ENCODE measurements at places on chromosomes 1 and 21.
A peak's percentile ranks its signal among the peaks of the same experiment; 100 is the strongest.

GRCh38 chr1:65658122-65658521, 134.6 kb upstream of the PDE4B start:
- no peak for DNase-seq

- DNase-seq: no peak
Measured at GRCh38 chr1:152003846-152004442, 10.3 kb upstream of the S100A10 start.

- peak; percentile 66 for DNase-seq
Measured at GRCh38 chr1:160205242-160206035, at the start of gene PEA15. Gene PEA15, plus strand, starts transcription at chr1:160205384. Its CDS starts 6,161 bp downstream, at chr1:160211545.

GRCh38 chr1:155044812-155045657, 6.1 kb upstream of the ADAM15 start:
- peak; percentile 85 for DNase-seq

GRCh38 chr1:16156848-16157495, 1.1 kb upstream of the EPHA2 start:
- no peak for DNase-seq

GRCh38 chr1:150563340-150564038, 14.3 kb downstream of the ADAMTSL4 start:
- peak; percentile 58 for DNase-seq

DNA sequence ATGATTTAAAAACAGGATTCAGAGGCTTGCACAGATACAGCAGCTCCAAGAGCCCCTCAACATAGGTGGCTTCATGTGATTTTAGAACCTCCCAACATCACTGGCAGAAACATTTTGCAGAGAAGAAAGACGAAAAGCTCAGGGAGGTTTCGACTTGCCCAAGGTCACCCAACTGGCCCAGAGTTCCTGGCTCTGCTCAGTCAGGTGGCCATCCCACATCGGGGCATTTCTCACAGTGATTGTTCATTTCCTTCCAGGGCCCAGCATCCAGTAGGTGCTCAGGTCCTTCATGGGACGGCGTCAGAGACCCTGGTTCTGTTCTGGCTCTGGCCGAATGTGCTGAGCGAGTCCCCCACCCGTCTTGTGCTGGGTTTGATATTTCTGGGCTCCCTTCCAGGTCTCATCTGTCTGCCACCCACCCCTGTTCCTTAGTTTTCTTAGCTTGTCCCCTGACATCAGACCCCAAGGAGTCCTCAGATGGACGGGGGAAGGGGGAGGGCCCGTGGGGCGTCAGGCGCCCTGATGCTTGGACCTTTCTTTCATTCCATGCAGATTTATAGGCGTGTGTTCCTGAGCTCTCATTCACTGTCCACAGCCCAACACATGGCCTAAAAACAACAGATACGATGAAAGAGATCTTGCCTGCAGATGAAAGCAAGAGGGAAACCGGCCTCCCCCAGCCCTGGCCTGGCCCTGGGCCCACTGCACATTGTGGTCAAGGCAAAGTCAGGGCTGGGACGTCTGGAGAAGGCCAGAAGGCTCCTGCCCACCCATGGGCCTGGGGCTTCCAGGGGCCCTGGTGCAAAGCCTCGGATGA, 123.1 kb upstream of the ZBTB40 start:
- no peak for DNase-seq

DNA sequence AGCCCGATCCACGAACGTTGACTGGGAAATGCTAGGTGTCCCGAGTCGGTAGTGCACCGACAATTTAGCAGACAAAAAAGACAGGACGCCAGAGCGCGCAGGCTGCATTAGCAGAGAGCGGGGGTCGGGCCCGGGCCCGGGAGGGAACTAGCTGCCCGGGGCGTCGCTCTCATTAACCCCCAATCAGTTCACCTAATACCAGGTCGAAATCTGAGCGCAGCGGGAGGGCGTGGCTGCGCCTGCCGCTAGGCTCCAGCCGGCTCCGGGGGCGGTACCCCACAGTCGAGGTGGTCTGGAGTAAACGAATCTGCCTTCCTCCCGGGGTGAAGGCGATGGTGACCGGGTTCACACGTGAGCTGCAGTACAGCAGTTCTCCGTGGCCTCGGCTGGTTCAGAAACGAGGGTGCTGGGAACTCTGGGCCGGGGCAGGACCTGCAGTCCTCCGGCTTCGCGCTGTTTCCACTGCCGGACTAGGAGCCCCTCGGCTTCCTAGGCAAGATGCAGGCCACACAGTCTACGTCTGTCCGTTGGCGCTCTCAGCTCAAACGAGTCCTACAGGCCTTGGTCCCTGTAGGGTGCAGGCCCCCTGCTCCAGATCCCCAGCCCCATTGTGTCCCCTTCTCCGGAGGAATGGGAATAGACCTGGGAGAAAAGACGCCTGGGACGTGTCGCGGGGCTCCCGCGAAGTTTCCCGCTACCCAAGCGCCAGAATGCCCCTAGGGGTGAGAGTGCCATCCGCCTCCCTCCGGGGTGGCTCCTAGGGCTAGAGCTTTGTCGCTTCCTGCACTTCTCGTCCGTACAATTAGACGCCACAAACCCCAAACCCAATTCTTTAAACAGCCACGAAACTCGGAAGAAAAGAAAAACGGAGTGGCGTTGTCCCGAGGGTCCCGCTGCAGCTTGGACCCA, 2.0 kb downstream of the GFI1 start:
- DNase-seq: peak; percentile 27

- no peak for DNase-seq
Measured at GRCh38 chr1:19349999-19350398, 37.9 kb downstream of the SLC66A1 start.

DNA sequence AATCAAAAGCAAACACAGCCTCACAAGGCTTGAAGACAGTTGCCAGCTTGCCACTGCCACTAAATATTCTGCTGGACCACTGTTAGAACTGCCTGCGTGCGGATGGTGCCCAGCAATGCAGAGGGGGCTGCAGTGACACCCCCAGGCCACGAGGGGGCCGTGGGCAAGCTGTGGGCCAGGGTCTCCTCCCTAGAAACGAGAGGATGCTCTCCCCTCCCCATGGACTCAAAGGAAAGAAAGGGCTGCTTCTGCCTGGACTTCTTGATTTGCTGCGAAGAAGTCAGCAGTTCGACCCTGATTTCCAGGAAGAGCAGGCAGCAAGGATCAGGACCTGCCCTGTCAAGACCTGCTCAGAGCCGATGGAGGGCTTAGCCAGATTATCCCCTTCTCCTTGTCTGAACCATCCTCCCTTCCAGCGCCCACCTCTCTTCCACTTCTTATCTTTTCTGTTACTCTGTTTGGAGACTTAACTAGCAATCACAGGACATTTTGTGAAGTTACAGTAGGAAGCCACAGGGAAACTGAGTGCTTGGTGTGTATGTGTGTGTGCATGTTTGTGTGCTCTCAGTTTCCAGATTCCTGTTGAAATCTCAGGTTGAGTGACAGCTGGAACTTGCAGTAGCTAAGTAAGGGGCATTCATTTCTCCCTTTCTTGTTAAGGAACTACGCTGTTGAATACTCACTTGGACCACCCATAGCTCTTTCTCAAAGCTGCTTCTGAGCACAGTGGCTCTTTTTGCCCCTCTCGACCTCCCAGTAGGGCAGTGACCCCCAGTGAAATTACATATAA, 2.7 kb downstream of the MAN1C1 start:
- DNase-seq: peak; percentile 26

DNA sequence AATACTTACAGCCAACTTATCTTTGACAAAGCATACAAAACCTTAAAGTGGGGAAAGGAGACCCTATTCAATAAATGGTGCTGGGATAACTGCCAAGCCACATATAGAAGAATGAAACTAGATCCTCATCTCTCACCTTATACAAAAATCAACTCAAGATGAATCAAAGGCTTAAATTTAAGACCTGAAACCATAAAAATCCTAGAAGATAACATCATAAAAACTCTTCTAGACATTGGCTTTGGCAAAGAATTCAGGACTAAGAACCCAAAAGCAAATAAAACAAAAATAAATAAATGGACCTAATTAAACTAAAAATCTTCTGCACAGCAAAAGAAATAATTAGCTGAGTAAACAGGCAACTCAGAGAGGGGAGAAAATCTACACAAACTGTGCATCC, 335.6 kb upstream of the PBX1 start:
- DNase-seq: no peak

- no peak for DNase-seq
Measured at GRCh38 chr1:114352797-114353196, 158.2 kb downstream of the TRIM33 start.

- DNase-seq: no peak
Measured at GRCh38 chr1:229709500-229710013, 83.5 kb downstream of the URB2 start.

- peak; percentile 62 for DNase-seq
Measured at GRCh38 chr21:33230545-33231324, 997 bp downstream of the IFNAR2 start.

DNA sequence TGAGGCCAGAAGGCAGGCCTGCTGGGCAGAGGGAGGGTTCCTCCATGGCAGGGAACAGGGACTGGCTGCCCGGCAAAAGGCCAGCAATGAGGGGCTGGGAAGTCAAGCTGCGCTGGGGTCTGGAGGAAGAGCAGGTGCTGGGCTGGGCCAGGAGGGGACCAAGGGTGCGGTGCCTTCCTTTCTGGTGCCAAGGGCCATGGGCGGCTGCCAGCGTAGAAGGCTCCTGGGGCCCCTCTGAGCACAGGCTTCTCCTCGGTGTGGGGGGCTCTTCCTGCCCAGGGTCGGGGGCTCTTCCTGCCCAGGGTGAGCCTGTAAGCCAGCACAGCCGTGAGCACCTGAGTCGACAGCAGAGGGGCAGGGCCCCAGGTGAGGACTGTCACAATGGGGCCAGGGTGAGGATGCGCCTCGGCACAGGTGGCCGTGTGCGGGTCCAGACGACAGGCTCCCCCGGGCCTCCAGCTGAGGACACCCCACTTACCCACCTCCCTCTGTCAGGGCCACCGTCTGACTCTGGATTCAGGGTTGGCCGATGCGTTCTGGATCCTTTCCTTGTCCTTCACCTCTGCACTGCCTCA, 10.7 kb upstream of the DNMT3L start:
- DNase-seq: no peak

GRCh38 chr1:70033266-70033873, 172.0 kb downstream of the LRRC40 start:
- no peak for DNase-seq

DNA sequence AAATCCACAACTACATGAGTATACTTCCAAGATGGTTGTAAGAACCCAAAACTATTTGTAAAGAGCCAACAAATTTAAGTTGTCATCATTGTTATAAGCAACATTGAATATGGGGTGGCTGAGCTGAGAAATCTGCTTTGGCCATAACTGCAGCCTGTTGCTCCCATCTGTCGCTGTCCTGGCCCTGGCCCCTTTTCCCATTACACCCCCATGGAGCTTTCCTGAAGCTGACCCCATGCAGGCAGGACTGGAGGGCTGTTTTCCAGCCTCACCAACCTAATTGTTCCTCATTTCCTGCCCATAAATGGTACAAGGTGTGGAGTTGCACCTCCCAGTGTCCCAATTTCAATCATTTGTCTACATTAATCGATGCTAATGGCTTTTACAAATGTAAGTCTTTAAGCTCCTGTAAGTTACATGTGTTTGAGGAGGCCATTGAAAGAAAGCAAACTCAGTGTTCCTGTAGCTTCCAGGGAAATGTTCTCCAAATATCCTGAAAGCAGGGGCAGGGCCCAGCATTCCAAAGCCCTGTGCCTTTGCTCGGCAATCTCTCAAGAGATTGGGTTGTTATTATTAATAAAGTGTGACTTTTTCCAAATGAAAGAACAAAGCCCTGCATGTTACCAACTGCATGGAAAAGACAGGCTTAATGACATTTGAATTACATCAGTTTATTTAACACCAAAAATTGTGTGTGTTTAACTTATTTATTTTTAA, 545.9 kb downstream of the PLPP3 start:
- DNase-seq: no peak

DNA sequence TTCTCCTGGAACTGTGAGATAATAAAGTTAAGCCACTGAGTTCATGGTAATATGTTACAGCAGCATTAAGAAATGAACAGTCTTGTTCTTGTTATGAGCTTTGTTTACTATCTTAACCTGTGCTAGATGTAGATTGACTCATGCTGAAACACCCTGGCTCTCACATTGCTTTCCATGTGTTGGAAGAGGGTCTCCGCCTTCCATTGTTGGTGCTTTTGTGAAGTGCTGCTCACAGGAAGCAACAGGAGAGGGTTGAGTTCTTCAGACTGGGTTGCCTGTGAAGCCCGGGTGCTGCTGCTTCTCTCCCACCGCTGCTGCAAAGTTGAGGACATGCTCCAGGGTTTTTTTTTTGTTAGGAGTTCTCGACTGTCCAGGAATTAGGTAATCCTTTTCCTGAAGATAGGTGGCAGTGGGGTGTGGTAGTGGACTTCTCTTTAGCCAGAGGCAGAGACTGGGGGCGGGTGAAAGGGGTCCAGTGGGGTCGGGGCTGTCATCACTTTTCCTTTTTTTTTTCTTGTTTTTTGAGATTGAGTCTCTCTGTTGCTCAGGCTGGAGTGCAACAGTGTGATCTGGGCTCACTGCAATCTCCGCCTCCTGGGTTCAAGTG, 28.7 kb upstream of the HMGN1 start:
- DNase-seq: no peak

DNA sequence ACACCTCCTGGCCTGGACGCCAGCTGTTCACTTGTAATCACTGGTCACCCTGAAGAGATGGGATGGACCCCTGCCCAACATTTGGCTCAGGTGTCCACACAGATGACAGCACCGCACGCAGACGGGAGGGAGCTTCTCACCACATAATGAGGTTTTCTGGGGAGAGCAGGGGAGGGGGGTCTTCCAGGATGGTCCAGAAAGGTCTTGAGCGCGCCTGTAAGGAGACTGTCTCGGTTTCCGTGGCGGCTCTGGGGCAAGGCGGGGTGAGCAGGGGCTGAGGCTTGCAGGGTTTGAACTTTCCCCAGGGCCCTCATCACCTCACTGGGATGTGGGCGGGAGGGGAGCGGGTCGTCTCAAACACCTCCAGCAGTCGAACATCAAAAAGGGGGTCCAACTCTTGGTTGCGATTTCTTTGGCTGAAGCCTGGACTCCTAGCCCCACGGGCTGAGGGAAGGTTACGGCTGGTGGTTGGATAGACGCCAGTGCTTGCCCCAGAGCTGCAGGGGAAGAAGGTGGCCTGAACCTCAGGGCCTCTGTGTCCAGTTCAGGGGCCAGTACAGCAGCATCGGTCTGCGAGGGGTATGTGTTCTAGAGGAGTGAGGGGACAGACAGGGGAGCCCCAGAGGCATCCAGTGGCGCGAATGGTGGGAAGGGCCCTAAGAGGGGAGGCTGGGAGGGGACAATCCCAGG, 53.8 kb downstream of the PRKCZ start:
- DNase-seq: no peak

DNA sequence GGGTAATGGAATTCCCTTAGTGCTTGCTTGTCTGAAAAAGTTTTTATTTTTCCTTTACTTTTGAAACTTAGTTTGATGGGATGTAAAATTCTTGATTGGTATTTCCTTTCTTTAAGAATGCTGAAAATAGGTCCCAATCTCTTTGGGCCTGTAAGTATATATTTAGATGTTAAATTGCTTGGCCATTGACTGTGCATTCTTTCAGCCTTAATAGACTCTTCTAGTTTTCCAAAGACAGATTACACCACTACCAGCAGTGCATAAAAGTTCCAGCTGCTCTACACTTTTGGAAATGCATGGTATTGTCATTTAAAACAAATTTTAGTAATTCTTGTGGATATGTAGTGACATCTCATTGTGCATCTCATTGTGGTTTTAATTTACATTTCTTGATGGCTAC, 464.8 kb upstream of the USP24 start:
- DNase-seq: no peak

- DNase-seq: no peak
Measured at GRCh38 chr1:207890136-207890738, 20.7 kb downstream of the CD34 start.

Measured in erythroblast (primary cell).